RWPE1 (cell line): ENCODE measurements at places on chromosomes 6 and 20.

DNA sequence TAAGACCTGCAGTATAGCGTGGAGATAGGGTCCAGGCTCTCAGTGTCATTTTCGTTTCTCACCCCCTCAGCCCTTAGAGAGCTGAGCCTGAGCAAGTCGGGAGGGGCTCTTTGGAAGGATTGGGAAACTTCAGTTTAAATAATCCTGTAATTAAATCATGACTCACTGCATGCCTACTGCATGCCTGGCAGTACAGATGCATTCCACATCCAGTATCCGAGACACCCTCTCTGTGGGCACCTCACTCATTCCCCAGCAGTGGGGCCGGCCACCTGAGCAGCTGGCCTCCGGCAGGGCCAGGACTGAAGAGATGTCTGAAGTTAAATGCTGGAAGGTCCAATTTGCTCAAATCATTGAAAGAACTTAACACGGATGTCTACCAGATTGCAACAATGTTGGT is 316.6 kb downstream of the THBS2 start:
- peak; percentile 86 for DNase-seq

- DNase-seq: no peak
These were observed 246.8 kb upstream of the SGK1 start for GRCh38 chr6:134564705-134565104.

DNA sequence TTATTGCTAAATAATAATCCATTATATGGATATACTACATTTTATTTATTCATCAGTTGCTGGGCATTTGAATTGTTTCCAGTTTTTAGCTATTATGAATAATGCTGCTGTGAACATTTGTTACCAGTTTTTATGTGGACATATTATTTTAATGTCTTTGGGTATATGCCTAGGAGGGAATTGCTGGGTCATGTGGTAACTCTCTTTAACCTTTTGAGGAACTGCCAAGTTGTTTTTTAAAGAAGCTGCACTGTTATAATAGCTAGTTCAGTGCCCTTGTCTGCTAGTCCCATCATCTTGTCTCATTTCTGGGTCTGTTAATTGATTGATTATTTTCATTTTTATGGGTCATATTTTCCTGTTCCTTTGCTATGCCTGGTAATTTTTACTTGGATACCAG is 56.3 kb downstream of the FOXO3 start:
- no peak for DNase-seq

GRCh38 chr6:149347067-149347466 is 29.6 kb downstream of the TAB2 start:
- no peak for DNase-seq

DNA sequence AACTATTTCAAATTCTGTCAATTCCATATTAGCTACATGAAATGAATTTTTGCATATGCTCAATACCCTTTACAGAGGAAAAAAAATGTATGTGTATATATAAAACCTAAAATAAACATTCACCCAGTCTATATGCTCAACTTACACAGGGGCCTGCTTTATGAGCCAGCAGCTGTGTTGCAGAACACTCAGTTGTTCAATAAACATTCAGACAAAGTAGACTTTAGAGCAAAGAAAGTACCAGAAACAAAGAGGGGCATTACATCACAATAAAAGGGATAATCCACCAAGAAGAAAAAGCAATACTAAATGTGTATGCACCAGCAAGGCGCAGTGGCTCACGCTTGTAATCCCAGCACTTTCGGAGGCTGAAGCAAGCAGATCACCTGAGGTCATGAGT is 9.5 kb downstream of the COQ3 start:
- no peak for DNase-seq

GRCh38 chr6:139371421-139372203 is 2.8 kb downstream of the CITED2 start:
- no peak for DNase-seq

DNA sequence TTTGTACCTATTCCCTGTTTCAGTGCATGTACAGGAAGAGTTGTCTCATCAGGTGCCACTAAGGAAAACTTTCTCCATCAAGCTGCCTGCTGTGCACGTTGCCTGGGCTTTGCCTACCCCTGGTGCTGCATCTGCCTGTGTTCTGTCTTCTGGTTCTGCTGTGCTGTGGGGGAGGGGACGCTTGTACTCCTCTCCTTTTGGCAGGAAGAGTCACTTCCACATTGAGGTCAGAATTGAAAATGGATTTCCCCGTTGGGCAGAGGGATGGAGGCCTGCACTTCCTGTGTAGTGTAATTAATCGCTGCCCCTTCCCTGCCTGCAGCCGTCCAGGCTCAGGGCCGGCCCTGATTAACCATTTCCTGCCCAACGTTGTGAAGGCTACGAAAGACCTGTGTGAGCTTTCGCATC is 153.3 kb downstream of the SCML4 start:
- DNase-seq: no peak

GRCh38 chr6:23566418-23566817 is 559.6 kb upstream of the NRSN1 start:
- DNase-seq: no peak

GRCh38 chr20:17568972-17569521 is 828 bp upstream of the DSTN start:
- DNase-seq: peak; percentile 94

DNA sequence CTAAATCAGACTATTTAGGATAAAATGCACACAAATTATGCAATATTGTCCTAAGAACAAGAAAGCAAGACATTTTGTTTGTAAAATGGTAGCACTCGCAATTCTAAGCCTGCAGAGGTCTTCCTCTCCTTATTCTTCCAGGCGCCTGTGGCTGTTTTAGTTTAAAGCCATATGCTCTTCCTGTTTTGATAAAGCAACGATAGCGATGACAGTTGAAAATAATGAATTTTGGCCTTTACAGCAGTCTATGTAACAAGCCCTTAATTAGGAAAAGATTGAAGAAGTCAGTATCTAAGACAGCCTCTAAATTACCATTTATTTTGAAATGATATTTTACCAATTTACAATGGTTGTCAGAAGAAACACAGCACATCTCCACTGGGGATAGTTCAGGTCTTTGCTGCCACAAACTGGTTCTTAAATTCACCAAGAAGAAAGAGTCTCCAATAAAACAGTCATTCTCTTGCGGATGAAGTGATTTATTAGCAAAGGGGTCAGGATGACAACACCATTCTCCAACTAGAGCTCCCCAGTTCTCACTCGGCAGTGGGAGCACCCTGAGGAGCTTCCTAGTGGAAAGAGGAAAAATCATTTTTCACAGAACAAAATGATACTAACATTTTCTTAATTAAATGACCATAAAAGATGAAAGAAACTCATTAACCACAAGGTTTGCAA is 21.4 kb downstream of the UBE3D start:
- DNase-seq: no peak

DNA sequence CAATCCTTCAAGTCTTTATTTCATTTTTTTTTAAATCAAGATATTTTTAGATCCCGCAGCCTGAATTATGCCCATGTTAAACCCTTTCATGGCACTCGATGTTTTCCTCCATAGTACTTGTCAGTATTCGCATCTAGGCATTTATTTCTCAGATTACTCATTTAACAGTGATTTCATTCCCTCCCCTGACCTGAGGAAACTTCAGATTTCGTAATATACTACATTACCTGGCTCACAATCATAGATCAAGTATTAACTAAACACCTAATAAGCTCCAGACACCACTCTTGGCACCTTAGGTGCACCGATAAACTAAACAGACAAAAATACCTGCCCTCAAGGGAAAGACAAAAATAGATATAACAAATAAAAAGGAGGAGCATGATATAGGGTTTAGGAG is 413.2 kb upstream of the GJE1 start:
- DNase-seq: peak; percentile 4

GRCh38 chr20:20566516-20566915 is 145.9 kb downstream of the RALGAPA2 start:
- DNase-seq: no peak

GRCh38 chr20:6966721-6967120 is 199.2 kb downstream of the BMP2 start:
- peak; percentile 30 for DNase-seq

DNA sequence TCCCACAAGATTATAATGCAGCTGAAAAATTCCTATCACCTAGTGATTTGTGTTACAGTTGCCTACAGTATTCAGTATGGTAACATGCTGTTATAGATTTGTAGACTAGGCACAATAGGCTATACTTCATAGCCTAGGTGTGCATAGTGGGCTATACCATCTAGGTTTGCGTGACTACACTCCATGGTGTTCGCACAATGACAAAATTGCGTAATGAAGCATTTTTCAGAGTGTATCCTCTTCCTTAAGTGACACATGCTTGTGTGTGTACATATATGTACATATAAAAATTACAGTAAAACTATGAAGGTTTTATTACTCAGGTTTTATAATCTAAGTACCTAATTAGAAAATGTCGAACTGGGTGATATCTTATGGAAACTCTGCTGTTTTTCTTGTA is 133.0 kb downstream of the FARS2 start:
- DNase-seq: no peak

DNA sequence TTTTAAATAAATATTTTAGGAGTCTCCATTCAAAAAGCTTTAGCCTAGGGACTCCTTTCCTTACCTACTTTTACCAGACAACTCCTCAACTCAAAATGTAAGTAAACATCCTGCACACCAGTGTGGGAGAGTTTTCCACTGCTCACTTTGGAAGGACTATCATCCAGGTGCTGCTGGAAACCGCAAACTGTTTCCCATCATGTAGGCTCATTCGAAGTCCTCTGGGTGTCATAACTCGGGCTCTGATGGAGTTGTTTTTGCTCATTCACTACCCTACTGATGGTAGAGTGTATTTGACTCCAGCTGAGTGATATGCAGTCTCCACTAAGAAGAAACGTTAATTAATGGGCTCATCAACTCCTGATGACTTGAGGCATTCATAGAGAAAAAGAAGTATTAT is 136.5 kb upstream of the AKAP12 start:
- no peak for DNase-seq

- peak; percentile 41 for DNase-seq
These were observed 130.8 kb downstream of the JPH2 start for GRCh38 chr20:44056010-44056698.
